ENCODE measurements at places on chromosomes 3 and 15.

DNA sequence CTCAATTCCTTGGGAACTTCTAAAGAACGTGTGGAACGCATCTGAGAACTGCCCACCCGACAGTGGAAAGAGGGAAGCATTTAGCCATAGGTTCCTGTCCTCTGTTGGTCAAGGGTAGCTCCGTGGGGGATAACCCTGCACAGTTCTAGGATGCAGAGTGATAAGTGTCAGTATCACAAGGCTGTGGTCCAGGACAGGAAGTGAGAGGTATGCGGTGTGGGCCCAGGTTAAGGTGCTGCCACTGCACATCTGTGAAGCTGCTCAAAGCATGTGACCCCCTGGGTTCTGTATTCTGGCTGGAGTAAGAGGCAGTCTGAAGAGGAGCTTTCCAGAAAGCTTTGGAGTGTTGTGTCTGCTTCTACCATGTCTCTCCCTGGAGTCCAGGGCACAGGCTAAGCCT lies 51.7 kb upstream of the HES1 start:
- DNase-seq = no peak

- DNase-seq = no peak
Measured at GRCh38 chr15:61584410-61584809, 355.3 kb upstream of the RORA start.

DNA sequence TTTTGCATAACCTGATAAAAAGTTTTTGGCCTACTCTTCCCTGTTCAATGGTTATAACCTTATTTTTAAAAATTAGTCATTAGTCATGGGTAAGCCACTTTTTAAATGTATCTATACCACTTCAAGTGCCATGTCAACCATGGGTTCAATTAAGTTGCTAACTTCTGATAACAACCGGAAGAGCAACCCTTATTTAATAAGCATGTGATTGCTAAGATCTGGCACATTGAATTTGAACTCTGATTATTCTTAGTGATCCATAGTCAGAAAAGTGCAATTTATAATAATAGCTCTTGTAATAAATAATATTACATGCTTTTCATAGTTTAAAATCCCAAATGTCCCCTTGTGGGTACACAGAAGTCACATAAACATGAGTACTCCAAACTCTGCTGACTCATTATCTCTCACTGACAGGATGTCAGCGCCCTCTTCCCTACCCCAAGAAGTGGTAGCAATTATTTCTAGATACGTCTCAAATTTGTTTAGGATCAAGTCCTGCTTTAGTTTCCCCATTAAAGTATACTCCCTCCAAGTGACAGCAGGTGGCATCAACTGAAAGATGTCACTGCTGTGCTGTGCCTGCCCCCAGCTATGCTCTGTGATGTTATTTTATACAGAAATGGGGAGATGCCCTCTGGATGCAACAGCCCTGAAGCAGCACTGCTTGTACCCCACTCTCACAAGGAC lies 18.6 kb downstream of the SAMD7 start:
- no peak for DNase-seq

DNA sequence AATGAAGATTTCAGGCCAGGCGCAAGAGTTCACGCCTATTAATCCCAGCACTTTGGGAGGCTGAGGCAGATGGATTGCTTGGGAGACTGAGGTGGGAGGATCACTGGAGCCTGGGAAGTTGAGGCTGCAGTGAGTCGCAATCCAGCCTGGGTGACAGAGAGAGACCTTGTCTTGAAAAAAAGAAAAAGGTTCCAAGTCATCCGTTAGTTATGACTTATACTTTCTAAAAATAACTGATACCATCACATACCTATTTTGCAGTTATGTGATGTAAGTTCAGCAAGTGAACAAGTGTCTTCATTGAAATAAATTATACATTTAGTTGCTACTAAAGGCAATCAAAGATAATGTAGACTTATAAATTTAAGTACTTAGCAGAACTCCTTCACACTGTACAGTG lies 22.1 kb downstream of the CLPX start:
- DNase-seq = no peak

- DNase-seq = no peak
Measured at GRCh38 chr3:102177075-102177755, 257.6 kb upstream of the ZPLD1 start.

DNA sequence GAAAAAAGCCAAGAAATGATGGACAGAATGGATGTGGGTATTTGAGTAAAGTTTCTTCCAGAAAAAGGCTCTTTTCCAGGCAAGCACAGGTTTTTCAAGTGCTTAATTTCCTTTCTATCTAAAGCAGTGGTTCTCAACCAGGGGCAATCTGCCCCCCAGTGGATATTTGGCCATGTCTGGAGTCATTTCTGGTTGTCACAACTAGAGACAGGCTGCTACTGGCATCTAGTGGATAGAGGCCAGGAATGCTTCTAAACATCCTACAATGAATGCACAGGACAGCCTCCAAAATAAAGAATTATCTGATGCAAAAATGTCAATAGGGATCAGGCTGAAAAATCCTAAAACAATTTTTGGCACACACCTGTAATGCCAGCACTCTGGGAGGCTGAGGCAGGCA lies 23.9 kb downstream of the SEC22C start:
- DNase-seq = no peak

GRCh38 chr3:40770061-40770460 lies 245.3 kb downstream of the ZNF621 start:
- no peak for DNase-seq

DNA sequence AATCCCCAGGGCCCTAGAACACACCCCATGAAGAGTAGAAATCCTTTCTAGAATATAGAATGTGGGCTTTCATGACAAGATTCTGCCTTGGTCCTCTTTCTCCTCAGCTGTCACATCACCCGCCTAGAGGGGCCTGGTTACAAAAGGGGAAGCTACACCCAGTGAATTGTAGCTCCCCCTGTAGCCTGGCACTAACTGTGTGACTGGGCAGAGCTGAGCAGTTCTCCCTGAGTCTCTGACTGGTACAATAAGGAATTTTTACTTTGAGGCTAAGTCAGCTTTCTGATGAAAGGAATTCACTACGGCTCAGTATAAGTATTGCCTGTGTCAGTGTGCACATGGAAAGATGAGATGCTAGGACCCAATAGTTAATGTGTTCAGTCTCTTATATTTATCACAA lies 28.7 kb upstream of the ZNF148 start:
- no peak for DNase-seq

- DNase-seq = no peak
Measured at GRCh38 chr3:113140876-113141275, 70.5 kb upstream of the BOC start.

DNA sequence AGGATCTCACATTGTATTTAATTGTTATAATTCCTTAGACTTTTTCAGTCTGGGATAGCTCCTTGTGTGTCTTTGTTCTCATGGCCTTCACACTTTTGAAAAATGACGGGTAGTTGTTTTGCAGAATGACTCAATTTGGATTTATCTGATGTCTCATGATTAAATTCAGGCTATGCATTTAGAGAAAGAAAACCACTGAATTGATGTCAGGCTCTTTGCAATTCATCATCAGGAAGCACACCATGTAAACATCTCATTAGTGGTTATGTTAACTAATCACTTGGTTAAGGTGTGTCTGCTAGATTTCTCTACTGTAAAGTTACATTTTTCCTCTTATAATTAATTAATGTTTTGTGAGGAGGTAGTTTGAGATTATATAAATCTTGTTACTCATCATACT lies 8.0 kb upstream of the SLC22A13 start:
- no peak for DNase-seq

DNA sequence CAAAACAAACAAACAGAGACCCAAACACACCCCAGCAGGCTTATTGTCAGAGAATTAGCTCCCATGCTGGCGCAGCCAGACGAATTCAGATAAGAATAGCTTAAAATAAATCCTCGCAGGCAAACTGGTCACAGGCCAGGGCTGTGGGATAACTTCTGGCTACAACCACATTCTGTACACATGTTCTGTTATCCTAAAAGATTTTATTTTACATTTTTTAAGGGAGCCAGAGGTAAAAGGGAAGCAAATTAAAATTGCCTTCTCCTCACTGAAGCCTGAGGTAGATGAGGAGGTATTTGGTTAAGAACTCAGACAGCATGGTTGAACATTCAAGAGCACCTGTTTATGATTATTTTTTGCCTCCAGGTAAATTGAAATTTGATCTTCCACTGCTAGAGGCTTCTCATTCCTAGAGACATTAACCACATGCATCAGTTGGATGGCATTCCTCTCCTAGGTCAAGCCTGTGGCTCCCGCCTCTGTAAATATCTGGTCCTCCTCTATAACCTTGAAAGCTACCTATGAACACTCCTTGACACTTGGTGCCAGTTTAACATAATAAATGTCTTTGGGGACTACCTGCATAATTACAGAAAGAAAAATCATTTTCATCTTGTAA lies 190.3 kb downstream of the SATB1 start:
- no peak for DNase-seq

GRCh38 chr3:113147681-113148261 lies 63.6 kb upstream of the BOC start:
- DNase-seq = no peak

DNA sequence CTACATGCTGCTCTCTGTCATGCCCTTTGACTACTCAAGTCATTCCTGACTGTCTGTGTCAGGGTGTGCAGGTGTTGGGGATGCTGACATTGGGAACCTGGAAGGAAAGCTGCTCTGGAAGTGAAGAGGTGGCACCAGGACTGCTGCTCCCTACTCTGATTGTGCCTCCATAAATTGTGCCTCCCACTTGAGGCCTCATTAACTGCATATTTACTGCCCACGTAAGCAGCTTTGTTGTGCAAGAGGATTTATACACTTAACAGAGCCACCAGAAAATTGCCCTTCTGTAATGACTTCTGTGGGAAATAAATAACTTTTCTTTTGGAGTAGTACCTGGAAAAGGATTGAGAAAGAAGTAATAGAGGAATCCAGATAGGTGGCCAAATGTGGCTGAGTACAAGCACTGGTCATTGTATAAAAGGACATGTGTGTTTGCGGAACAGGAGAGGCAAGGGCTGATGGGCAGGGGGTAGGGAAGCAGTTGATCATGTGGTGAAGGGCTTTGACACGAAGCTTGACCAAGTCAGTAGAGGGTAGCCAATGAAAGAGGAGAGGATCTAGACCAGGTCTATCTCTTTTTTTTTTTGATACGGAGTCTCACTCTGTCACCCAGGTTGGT lies 24.8 kb downstream of the IL20RB start:
- DNase-seq = no peak

DNA sequence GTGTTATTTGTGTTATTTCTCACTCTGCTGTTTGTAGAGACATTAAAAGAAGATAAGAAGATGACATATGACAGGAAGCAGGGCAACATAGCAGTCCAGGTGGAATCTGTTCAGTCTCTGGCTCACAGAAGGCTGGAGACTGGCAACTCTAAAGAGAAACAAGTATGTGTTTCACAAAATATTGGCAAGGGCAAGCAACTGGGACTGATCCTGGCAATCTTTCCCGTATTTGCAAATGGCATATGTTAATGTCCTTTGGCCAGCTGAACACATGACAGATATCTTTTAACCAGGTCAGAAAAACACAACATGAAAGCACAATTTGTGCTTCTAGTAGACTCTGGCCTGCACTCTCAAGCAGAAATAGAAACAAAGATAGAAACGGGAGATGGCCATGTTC lies 1354.1 kb upstream of the EPHA6 start:
- DNase-seq = no peak
